ENCODE measurements at places on chromosomes 4 and X.

GRCh38 chr4:25500626-25501316, 123.7 kb downstream of the ANAPC4 start:
- DNase-seq, result no peak

DNA sequence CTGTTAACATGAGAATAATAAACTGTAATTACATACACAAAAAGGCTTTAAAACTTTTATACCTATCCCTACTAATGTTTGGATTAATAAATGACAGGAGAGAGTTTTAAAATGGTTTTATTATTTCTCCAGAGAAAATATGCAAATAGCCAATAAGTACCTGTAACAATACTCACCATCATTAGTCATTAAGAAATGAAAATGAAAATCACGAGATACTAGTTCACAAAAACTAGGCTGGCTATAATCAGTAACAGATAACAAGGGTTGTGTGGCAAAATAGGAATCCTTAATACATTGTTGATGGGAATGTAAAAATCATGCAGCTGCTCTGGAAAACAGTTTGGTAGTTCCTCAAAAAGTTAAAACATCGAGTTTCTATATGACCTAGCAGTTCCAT, 25.2 kb upstream of the AP1AR start:
- no peak for DNase-seq

GRCh38 chrX:13507893-13508292, 61.5 kb upstream of the EGFL6 start:
- no peak for DNase-seq

DNA sequence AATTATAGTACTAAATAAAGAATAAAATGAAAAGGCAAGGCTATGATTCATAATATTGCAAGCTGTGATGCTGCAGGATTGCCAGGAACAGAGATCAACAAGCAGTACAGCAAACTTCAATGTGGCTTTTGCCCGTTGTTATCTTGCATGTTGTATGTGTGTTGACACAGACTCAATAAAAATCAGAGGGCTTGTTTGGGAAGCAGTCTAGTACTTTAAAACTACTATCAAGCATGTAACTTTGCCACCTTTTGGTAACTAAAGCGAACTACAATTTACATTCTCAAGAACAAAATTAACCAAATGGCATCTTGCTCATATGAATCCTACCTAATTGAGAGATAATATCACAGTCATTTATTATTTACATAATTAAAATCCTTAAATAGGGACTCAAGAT, 79.8 kb upstream of the GPM6A start:
- no peak for DNase-seq

GRCh38 chrX:94454159-94454558, 780.2 kb downstream of the FAM133A start:
- DNase-seq, result no peak

DNA sequence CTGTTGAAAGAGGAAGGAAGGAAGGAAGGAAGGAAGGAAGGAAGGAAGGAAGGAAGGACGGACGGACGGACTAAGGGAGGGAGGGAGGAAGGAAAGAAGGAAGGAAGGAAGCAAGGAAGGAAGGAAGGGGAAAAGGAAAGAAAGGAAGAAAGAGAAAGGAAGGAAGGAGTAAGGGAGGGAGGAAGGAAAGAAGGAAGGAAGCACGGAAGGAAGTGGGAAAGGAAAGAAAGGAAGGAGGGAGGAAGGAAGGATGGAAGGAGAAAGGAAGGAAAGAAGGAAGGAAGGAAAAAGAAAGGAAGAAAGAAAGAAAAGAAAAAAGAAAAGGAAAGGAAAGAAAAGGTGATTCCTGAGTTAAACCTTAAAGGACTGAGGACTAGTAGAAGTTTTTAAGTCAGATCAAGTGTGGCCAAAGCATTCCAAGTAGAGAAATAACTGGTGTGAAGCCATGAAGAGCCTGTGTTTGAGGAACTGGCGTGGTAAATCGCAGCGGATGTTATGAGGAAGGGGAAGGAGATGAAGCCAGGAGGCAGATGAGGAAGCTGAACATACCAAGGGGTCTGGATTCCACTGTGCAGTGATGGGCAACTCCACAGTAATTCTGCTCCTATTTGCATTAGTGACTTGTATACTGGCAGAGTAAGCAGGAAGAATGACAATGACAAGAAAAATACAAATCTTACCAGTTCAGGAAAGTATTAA, 163.5 kb downstream of the MGST2 start:
- DNase-seq, result no peak

GRCh38 chr4:152138451-152138850, 377.6 kb upstream of the GATB start:
- DNase-seq, result no peak

- DNase-seq, result no peak
These were observed 75.0 kb upstream of the IL2 start for GRCh38 chr4:122531514-122531913.

DNA sequence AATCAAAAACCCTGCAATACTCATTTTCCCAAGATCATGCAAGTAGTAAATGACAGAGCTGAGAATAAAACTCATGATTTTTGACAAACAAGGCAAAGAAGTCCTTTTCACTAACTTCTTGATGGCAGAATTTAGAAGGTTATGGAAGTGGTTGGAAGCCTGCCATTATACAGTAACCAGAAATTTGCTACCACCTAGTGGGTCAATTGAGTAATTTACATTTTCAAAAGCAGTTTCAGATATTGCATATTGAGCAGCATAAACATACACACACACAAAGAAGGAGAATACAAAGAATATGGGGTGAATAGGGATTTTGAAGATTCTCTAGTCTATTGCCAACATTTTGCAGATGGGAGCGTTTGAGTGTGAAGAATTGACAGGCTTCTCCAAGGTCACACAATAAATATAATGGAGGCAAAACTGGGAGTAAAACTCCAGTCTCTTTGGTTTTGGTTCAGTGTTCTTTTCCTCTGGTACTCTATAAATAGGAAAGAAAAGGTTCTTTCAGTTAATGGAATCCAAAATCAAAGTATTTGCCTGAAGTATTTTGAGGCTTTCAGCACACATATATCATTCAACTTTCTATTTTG, 70.2 kb downstream of the GC start:
- DNase-seq, result no peak

- DNase-seq, result no peak
These were observed 77.2 kb upstream of the BCOR start for GRCh38 chrX:40174854-40175510.

- no peak for DNase-seq
These were observed 716.1 kb upstream of the INTU start for GRCh38 chr4:126916626-126917140.

DNA sequence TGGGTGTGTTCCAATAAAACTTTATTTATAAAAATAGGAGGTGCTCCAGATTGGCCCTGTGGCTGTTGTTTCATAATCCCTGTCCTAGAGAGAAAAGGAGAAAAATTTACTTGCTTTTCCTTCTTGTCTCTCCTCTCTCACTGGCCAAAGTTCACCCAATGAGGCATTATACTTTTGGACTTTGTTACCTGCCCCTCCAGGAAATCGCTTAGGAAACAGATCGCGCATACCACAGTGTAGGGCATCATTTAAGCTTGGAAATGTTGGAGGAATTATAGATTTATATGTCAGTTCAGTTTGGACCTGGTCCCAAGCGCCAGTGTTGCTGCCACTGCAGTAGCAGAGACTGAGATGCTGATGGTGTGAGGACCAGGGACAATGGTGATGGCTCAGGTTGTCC, 337.6 kb upstream of the NR3C2 start:
- no peak for DNase-seq

DNA sequence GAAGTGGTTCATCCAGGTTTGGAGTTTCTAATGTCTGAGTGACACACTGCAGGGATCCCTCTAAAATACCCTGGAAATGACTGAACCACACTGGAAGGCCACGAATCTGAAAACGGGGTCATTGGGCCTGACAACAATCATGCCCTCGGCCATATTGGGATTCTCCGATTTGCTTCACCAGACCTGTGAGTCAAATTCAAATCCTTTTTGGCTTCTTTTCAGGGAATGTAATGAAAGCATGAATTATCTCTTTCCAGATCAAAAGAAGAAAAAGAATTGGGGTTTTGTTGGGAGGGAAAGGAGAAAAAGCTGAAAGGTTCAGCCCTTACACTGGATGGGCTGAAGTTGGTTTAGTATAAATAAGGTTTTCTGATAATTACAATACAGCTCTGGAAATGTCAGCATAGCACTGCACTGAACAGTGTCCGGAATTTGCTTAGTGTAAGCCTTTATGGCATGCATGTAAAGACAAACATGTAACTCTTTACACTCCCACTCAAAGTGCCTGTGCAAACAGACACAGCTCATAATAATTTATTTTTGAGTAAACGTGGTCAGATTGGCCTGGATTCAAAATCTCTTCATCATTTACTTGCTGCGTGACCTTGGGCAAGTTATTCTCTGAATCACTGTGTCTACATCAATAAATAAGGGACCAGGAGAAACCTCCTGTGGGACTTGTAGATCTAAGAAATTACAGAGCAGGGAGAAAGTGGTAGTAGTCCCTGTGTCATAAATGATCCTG, 21.4 kb downstream of the CT47C1 start:
- no peak for DNase-seq

- no peak for DNase-seq
These were observed 6.0 kb downstream of the RASGEF1B start for GRCh38 chr4:81465406-81466340.

DNA sequence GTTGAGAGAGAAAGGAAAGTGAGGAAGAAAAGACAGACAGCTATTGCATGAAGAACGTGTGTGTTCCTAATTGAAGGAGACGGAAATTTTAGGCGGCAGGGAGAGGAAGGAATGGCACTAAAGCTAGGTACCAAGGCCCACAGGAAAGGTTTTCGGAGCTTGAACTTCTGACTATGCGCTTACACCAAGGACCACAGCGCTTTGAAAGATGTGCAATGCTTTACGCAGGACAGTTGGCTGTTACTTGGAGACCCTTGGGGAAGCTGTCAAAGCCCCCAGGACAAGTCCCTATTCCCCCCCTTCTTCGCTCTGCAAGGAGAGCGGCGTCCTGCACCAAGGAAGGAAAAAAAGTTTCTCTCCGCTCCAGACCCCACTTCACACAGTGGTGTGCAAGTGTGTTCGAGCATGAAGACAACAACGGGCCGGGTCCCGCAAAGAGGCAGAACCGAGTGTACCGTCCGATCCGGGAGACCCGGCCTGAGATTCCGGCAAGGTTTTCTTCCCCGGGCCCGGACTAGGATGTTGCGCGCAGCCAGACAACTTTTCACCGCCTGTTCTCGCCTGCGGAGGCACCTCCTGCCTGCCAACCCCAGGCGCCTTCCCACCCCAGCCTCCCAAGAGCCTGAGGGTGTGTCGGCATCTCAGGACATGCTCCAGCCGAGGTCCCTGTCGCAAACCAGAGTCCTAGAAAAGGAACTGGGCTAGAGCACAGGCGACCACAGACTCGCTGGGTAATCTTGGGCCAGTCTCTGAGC, 896 bp downstream of the KDR start:
- DNase-seq, result no peak

- DNase-seq, result peak; percentile 22
These were observed 29.6 kb downstream of the ADH7 start for GRCh38 chr4:99405433-99406115.

- DNase-seq, result no peak
These were observed 97.1 kb upstream of the NRK start for GRCh38 chrX:105725228-105725627.

DNA sequence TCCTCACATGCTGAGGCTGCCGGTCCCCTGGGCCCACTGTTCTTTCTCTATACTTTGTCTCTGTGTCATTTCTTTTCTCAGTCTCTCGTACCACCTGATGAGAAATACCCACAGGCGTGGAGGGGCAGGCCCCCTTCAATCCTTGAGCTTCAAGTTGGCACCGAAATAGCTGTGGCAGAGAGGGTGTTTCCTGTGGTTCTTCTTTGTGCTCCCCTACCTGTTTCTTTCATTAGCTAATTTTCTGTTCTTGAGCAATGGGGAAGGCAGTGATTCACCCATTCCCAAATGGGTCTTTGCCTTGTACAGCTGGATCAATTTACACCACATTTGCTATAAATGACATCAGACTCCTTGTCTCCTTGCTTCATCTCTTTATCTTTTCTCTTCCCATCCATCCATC, 2.1 kb upstream of the CYSLTR1 start:
- no peak for DNase-seq

DNA sequence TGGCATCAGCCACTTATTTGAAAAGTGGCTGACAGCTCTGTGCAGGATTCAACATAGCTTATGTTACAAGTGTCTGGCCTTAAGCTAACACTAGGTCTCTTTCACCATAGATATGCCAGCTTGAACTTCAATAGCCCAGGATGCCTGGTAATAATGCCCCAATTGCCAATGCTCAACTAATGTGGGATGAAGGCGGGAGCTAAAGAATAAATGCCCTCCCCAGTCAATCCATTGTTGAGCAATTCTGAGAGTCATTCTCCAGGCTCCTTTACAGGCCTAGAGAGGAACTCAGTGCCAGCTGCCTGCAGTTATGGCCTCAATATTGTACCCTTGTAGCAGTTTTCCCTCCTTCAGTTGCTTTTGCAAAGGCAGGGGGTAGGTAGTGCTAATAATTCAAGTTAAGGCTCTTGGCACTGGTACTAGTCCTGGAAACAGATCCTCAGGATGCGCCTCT, 460.2 kb downstream of the GABRG1 start:
- DNase-seq, result no peak

DNA sequence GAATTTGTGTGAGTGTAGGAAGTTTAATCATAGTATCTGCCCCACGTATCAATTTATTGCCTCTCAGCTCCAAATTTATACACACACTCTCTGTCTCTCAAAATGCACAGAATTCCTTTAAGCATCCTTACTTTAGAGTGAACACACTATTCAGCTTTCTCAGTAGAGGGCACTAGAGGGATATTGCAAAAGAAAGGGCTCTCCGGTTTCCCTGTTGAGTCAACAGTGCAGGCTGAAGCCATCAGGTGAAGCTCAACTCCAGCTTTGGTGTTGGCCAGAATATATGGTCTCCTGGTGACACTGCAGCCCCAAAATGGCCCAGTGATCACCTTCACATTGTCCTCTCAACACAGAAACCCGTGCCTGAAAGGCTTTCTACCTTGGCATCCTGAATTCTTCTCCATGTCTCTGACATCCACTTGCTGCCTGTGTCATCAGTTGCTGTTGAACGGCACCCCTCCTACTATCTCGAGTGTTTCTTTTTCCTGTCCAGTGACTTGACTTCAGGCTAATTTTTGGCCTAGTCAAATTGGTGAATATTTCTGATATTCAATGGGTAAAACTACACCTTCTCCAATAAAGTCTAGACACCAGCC, 670.5 kb downstream of the GABRG1 start:
- DNase-seq, result no peak

DNA sequence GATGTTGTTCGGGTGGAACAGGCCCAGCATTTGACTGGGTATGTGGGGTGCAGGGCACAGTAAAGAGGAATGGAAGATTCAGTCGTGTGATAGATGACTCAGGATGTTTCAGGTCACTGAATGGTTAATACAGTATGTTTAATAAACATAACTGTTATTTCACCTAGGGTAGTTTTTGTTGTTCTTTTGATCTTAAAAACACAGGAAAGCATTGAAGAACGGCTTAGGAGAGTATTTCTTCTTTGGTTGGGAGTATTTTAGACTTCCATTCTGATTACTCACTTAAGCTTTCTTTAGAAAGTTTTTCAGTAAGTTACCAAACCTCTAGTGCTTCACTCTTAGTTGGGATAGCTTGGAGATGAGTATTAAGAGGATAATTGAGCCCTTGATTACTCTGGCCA, 62.3 kb downstream of the STAG2 start:
- no peak for DNase-seq

- DNase-seq, result no peak
These were observed 8.3 kb upstream of the NAP1L5 start for GRCh38 chr4:88705805-88706492.

GRCh38 chrX:53316111-53316859, 34.9 kb upstream of the IQSEC2 start:
- no peak for DNase-seq

- DNase-seq, result no peak
These were observed 16.4 kb downstream of the FLNA start for GRCh38 chrX:154358011-154358410.

- no peak for DNase-seq
These were observed 37.1 kb downstream of the ITM2A start for GRCh38 chrX:79330022-79330421.

All from stimulated activated CD4-positive, alpha-beta T cell treated with anti-CD3 and anti-CD28 coated beads, TNF-alpha, amount 100 ng/mL, for 4 hours (primary cell).